OCI-LY7 (cell line): ENCODE measurements at places on chromosomes 12 and 14. TPM values are rescaled to one million over a fixed set of nuclear protein-coding genes. Genes with fewer than 3 reads are reported as not detected.

DNA sequence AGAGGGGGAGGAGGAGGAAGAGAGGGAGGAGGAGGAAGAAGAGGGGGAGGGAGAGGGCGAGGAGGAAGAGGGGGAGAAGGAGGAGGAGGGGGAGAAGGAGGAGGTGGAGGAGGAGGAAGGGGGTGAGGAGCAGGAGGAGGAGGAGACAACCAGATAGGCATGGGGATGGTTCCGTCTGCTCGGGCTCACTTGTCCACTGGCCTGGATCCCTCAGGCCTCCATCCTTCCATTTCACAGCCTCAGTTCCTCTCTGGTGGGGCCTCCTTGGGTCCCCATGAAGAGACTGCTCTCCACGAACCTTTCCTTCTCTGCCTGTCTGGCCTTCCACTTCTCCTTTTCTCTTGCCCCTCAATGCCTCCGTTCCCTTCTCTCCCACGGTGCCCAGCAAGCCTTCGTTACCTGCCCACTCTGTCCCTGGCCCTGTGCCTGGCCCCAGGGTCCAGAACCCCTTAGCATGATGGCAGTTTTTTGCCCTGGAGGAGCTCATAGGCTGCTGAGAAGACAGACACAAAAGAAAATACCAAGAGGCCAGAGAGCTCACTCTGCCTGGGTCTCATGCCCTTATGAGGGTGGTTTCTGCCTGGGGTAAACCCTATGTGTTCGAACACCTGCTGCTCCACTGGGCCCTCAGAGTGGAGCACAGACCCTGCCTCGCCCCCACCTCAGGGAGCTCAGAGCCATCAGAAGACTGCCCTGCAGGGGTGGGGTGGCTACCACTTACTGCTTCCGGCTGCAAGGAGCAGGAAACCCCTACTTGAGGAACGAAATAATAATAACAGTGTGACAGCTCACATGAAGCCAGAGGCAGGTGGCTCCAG is 11.7 kb upstream of the CACNA2D4 start:
- no peak for DNase-seq

The NPAS3 gene
- total RNA-seq = not detected in 2 replicates

GRCh38 chr12:113844495-113845210 is 121.5 kb downstream of the RBM19 start:
- no peak for DNase-seq

GRCh38 chr12:96522690-96523089 is 33.3 kb downstream of the CFAP54 start:
- DNase-seq = no peak

- DNase-seq = no peak
These were observed 135.6 kb downstream of the SAMD4A start for GRCh38 chr14:54702492-54702891.

- no peak for DNase-seq
These were observed 4.9 kb downstream of the PLEKHG3 start for GRCh38 chr14:64709126-64709525.

The DBX2 gene
- not detected in 2 replicates for total RNA-seq

DNA sequence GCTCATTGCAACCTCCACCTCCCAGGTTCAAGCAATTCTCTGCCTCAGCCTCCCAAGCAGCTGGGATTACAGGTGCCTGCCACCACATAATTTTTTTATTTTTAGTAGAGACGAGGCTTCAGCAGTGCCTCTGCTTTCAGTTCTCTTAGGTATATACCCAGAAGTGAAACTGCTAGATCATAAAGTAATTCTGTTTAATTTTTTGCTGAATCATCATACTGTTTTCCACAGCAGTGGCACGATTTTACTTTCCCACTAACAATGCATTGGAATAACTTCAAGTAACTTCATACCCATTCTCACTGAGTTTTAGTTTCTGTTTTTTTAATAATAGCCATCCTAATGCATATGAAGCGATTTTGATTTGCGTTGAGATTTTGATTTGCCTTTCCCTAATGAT is 148.0 kb upstream of the G2E3 start:
- no peak for DNase-seq

The ASCL1 gene
- total RNA-seq = not detected in 2 replicates

- DNase-seq = no peak
These were observed 439.5 kb downstream of the CCER1 start for GRCh38 chr12:90515199-90516175.

The HOXC11 gene
- total RNA-seq = 2.7 and 3.8 TPM in 2 replicates

The RDH12 gene
- not detected in 2 replicates for total RNA-seq

DNA sequence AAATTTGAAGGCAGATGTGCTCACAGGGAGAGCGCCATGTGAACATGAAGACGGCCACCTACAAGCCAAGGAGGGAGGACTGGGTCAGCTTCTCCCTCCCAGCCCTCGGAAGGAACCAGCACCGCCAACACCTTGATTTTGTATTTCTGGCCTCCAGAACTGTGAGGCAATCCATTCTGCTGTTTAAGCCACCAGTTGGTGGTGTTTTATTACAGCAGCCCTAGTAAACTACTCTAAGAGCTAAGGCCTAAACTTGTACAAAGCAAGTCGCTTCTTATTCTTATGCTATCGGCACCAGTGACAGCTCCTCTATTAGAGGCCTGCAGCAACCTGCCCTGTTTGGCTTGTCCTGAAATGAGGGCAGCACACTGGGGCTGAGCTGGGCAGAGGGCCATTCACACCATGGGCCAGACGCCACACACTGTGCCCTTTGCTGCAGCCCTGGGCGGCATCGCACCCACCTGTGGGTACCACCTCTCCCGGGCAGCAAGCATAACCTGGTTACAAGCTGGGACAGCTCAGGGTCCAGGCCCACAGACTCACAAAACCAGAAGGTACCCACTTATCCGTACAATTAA is 62.7 kb downstream of the NOS1 start:
- no peak for DNase-seq

The AMDHD1 gene
- 2.6 and 2.8 TPM in 2 replicates for total RNA-seq

- DNase-seq = no peak
These were observed 50.4 kb downstream of the ACADS start for GRCh38 chr12:120775862-120776552.

The CBLN3 gene
- total RNA-seq = 6.7 and 7.9 TPM in 2 replicates

DNA sequence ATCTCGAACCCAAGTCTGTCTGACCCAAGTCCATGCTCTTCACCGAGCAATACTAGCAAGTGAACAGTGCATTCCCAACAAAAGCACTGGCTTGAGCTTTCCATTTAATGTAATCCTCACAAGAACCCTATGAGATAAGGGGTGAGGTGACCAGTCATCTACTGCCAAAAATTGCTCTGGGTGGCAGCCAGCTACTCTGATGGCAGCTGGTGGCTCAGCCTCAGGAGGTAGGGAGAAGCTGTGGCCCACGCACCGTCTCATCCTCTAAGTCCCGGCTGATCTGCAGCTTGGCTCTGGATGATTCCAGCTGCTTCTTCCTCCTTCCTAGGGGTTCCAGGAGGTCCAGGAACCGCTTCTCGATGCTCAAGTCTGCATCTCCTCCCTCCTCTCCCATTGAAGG is 75.2 kb downstream of the PLEKHG3 start:
- DNase-seq = no peak

The DTX3 gene
- 0.11 TPM in 1 of 2 replicates, not detected in the other for total RNA-seq

DNA sequence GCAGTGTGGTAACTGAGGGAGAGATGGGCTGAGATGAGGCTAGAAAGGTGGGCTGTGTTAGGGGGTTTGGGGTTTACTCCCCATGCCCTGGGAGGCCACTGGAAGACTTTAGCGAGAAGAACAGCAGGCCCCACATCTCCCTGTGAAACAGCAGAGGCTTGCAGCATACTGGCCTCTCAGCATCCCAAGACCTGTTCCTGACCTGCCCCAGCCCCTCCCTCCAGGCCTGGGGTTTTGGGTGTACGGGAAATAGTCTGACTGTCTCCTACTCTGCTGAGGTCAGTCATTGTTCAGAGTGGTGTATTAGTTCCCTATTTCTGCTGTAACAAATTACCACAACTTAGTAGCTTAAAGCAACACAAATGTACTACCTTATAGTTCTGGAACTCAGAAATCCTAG is 103.5 kb upstream of the HIF1A start:
- no peak for DNase-seq

GRCh38 chr12:119235197-119235751 is 56.5 kb downstream of the HSPB8 start:
- no peak for DNase-seq

GRCh38 chr12:68259318-68259940 is 6.0 kb upstream of the IL22 start:
- no peak for DNase-seq
